ENCODE measurements at places on chromosomes 1 and 21. TPM values are rescaled to one million over a fixed set of nuclear protein-coding genes. Genes with fewer than 3 reads are reported as not detected.

DNA sequence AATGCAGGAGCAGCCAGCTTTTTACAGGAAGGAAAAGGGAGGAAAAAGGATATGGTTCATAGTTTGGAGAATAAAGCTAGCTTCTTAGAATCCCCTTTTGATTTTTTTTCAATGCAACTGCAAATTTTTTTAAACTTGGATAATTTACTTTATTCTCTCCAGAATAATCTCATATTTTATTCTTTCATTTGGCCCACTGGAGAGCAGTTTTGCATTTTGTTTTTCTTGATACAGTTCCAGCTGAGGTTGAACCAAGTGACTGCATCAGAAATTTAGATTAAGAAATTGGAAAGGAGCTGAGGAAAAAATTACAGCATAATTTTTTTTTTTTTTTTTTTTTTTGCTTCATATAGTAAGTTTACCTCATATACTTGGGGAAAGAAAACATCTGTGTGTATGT, 22.8 kb downstream of the GABPA start:
- no peak for DNase-seq

The ZNF670 gene
- total RNA-seq = 5.4 TPM

GRCh38 chr1:224430511-224431113, 4.0 kb downstream of the WDR26 start:
- DNase-seq = peak; percentile 82

DNA sequence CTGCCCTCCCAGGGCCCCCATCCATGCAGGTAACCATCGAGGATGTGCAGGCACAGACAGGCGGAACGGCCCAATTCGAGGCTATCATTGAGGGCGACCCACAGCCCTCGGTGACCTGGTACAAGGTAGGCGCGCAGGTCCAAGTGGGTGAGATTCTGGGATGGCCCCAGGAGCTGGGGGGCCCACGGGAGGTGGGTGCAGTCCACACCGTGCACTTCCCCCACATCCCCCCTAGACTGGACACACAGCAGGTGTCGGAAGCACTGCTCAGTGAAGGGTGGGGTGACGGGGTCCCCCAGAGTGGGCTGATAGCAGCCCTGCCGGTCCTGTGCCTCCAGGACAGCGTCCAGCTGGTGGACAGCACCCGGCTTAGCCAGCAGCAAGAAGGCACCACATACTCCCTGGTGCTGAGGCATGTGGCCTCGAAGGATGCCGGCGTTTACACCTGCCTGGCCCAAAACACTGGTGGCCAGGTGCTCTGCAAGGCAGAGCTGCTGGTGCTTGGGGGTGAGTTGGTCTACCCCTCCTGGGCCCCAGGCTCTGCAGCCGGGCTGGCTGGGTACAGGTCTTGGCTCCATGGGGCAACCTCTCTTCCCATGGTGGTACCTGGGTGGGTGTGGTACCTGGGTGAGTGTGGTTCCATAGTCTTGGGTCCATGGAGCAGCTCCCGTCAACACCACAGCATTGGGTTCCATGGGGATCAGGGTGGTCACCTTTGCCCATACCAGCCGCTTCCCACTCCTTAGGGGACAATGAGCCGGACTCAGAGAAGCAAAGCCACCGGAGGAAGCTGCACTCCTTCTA, 40.4 kb downstream of the TRIM11 start:
- DNase-seq = no peak

GRCh38 chr1:219381396-219381795, 207.7 kb downstream of the LYPLAL1 start:
- no peak for DNase-seq

The ALX3 gene
- total RNA-seq = not detected

The LCE2A gene
- total RNA-seq = not detected

DNA sequence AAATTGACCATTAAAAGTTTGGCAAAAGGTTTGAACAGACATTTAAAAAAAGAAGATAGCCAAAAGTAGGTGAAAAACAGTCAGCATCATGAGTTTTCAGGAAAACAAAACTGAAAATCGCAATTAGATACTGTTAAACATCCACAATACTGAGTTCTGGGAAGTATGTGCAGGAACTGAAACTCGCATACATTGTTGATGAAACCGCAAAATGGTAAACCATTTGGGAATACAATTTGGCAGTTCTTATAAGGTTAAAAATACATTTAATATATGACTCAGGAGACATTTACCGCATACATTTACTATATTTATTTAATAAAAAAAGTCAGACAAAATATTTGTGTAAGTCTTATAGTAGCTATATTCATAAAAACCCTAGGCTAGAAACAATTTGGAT, 393.2 kb downstream of the COL11A1 start:
- DNase-seq = no peak

- DNase-seq = peak; percentile 77
Measured at GRCh38 chr1:27436204-27437159, 44.1 kb downstream of the GPR3 start.

GRCh38 chr1:973459-974292, 7.4 kb downstream of the PLEKHN1 start:
- DNase-seq = no peak

The GJA5 gene
- total RNA-seq = 2.6 TPM
